Natural killer cell treated with Interleukin-12 subunit alpha and Interleukin-12 subunit beta and Interleukin-15 and Interleukin-18, amount 100 ng/mL, for 72 hours (primary cell): ENCODE measurements at places on chromosomes 5 and 9.

DNA sequence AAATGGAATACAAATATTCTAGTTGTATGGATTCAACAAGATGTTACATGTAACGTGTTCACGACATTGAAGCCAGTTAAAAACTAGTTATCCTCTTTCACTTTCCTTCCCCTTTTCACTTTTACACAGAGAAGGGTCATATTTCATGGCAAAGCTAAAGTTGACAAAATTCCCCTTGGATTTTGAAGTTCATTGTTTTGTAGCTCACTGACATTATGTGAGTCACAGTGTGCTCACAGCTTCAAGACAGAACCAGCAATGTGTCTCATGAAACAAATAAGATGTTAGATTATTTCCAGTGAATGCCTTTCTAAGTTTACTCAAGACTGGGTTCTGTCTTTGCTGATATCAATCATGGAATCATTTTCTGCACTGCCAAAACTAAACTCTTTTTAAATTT is 535.5 kb upstream of the GRIN3A start:
- DNase-seq = no peak

GRCh38 chr9:20604562-20604961 is 17.7 kb downstream of the MLLT3 start:
- DNase-seq = no peak

DNA sequence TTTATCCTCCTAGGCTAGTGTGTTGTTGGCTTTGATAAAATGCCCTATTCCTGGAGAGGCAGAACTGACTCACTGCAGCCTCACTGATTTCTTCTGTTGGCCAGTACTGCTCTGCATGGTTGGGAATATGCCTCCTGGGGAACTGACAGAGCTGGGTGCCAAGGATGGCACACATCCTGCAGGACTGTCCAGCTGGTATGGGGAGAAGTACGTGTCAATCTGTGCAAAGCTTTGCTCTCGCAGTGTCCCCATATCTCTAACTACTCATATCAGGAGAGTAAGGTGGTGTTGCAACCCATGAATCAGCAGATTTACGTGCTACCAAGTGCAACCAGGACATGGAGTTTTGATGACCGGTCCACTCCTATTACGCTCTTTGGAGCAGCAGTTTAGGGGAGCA is 74.7 kb downstream of the TEK start:
- no peak for DNase-seq

DNA sequence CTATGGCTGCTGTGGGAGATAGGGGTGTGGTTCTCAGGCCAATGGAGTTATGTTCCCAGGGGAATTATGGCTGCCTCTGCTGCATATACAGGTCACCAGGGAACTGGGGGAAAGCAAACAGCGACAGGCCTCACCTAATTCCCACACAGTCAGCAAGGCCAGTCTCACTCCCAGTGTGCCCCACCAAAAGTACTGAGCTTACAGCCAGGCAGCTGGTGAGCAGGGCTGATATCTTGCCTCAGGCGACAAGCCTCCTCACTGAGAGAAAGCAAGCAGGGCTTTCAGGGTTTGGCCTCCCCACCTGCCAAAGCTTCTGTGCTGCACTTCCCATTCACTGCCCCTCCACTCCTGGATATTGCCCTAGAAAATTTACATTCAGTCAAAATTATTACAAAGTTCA is 273.8 kb upstream of the TARS1 start:
- DNase-seq = no peak

GRCh38 chr5:114153392-114153791 is 208.5 kb upstream of the KCNN2 start:
- DNase-seq = no peak

DNA sequence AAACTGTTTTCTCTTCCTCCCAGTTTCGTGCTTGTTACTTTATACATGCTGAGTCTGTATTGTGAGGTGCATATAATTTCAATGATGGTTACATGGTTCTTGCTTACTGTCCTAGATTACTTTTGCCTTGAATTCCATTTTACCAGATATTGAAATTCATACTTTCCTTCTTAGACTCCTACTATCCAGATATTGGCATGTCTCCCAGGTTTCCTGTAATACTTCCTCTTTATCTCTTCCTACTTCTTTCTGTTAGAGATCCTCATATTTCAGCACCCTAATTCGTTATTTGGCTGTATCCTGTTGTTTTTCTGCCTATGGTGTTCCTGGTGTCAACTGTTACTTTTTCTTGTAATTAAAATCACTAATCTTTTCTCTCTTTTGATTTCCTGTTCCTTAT is 522.1 kb downstream of the CCDC171 start:
- DNase-seq = no peak

DNA sequence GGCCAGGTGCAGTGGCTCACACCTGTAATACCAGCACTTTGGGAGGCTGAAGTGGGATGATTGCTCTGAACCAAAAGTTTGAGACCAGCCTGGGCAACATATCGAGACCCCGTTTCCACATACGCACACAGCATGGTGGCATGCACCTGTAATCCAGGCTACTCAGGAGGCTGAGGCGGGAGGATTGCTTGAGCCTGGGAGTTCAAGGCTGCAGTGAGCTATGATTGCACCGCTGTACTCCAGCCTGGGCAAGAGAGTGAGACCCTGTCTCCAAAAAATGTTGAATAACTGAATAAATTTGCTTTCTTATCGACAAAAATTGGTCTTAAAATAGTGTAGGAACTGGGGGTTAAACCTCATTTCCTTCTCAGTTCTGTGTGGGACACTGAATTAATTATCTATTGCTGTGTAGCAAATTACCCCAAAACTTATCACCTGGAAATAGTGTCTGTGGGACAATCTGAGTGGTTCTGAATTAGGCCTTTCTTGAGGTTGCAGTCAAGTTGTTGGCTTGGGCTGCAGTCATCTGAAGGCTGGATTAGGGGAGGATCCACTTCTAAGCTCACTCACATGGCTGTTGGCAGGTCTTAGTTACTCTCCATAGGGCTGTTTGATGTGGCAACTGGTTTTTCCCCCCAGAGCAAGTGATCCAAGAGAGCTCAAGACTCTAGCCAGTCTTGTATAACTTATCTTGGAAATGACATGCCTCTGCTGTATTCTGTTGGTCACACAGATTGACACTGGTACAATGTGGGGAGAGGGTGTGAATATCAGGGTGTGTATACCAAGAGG is 2.0 kb downstream of the SNX30 start:
- DNase-seq = no peak

DNA sequence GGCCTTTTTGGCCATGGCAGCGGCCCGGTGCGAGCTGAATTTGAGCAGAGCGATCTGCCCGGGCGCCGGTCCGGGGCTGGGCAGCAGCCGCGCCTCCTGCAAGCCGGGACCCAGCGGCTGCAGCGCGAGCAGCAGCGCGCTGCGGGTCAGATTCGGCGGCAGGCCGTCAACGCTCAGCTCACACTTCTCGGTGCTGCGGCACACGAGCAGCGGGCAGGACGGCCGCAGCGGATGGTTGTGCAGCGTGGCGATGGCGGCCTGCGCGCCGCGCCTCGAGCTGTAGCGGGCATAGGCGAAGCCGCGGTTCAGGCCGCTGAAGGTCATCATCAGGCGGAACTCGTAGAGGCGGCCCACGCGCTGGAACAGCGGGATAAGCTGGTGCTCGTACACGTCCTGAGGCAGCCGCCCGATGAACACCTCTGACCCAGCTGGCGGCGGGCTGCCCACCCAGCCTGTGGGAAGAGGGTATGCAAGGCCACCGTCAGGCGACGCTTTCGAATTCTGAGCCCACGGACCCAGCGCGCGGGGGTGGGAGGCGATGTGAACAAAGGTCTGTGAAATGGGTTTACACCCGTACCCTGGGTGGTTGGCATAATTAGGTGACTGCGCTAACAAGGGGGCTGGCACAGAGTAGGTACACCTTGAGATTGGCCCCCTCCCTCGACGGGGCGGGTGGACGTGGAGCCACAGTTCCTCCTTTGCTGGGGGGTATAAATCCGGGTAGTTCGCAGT is 755 bp downstream of the DND1 start:
- DNase-seq = no peak

- no peak for DNase-seq
Observed at GRCh38 chr5:179918742-179919486, 11.2 kb upstream of the TBC1D9B start.

DNA sequence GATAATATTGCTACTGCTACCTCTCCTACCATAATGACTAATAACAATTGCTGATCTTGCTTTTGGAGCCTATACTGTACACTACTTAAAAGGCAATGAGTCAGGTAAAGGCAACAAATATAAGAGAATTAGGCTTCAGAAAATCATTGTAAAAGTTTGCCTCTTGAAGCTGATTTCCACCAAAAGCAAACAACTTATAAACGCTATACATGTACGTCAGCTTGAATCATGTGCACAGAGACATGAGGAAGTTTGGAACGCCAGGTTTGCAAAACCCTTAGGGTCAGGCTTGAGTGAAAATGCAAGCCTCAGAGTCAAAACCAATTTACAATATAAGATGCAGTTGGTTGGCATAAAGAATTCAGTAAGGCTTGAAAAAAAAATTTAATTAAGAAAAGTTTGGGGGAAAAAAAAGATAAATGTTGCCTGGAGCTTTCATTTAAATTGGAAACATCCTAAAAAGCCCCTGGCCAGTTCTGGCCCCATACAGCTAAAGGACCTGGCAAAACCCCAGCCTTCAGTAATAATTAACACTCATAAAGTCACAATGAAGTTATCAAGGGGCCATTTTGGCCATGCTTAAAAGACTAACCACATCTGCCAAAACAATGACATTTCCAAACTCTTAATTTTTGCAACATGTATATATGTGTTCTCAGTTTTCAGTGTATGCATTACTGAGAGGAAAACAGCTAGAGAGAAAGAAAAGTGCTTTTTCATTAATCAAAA is 181.0 kb upstream of the NFIL3 start:
- DNase-seq = no peak

DNA sequence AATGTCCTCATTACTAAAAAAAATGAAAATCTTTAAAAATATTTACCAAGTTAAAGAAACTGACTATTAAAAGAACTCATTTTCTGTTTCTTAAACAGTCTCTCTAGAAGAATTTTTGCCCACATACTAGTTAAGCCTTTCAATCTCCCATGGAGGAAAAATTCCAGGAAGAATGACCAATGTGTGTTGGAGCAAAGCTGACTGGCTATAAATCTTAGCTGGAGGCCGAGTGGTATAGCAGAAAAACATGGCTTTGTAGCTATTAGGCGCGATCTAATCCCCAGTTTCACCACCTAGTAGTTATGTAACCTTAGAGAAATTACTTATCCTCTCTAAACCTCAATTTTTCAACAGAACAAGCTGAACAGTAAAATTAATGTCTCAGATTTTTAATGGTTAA is 135.5 kb upstream of the PRLR start:
- no peak for DNase-seq

GRCh38 chr5:86354664-86355063 is 263.1 kb upstream of the COX7C start:
- DNase-seq = no peak

DNA sequence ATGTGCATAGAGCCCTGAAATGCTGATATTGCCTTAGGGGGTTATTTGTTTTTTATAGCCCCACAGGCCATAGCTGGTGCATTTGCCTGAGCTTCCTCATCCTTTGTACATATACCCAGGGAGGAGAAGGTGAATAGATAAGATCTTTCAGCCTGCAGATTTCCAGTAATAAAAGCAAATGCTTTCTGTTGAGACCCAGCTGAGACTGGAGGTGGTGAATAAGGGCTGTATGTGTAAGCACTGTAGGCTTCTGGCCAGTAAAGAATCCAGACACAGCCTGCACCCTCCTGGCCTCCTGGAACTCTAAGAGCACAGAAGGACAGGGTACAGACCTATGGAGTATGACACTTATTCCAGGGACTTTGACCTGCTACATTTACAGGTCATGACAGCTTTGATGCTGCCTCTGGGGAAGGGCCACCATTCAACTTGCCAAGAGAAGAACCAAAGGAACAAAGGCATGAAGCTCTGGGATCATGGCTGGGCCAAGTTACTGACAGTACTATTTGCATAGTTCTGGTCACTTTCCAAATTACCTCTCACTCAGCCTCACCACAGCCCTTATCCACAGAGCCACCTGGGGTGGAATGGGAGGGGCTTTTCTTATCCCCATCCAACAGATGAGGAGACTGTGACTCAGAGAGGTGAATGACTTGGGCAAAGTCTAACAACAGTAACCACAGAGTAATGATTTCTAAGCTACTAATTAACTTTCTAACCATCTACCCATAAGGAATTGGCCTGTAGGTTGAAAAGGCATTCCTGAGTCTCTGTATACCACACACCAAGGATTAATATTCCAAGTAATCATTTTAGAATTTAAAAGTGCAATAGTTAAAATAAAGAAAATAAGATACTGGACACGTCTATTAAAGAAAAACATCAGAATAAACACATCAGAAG is 604.5 kb upstream of the KLF4 start:
- no peak for DNase-seq

- no peak for DNase-seq
Observed at GRCh38 chr5:166165596-166165995, 2125.8 kb upstream of the WWC1 start.

GRCh38 chr5:114822436-114822835 is 347.3 kb downstream of the TRIM36 start:
- no peak for DNase-seq

DNA sequence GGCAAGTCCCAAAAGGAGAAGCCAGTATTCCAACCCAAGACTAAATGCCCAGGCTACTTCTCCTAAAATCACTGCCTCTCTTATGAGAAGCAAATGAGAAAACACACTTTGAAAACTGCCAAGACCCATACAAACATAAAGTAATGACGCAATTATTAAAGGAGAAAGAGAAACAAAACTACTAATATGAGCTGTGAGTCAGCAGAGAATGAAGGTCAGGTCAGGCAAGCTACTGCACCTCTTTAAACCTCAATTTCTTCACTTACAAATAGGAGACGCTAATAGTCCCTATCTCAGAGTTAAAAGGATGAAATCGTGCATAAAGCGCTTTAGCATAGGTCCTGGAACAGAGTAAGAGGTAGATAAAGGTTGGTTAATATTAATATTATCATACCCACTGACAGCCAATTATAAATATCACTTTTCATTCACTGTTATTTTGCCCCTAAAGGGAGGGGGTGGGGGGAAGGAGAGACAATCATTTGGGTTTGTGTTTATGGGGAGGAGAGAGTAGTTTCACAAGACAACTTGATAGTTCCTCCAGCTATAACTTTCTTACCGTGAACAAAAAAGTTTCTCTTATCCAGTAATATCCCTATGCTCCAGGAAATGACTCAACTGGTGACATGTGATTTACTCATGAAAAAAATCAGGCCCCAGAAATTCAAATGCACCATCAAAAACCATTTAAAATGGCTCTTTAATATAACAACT is 3.6 kb downstream of the PSMB7 start:
- DNase-seq = no peak
